Smooth muscle cell of trachea (primary cell): ENCODE measurements at places on chromosomes 5 and 9. TPM values are rescaled to one million over a fixed set of nuclear protein-coding genes. Genes with fewer than 3 reads are reported as not detected.

MARCOL gene
- total RNA-seq = not detected in 2 replicates

SH2D3C gene
- total RNA-seq = 0.29 TPM in 1 of 2 replicates, not detected in the other

GPR151 gene
- total RNA-seq = not detected in 2 replicates

CDC20B gene
- under 0.01 TPM in 1 of 2 replicates, not detected in the other for total RNA-seq

TICAM2 gene
- total RNA-seq = 7.6 and 11.8 TPM in 2 replicates

LVRN gene
- 0.17 and 0.44 TPM in 2 replicates for total RNA-seq

ABO gene
- not detected in 2 replicates for total RNA-seq
